ENCODE measurements at places on chromosomes 6 and 20. TPM values are rescaled to one million over a fixed set of nuclear protein-coding genes. Genes with fewer than 3 reads are reported as not detected.

DNA sequence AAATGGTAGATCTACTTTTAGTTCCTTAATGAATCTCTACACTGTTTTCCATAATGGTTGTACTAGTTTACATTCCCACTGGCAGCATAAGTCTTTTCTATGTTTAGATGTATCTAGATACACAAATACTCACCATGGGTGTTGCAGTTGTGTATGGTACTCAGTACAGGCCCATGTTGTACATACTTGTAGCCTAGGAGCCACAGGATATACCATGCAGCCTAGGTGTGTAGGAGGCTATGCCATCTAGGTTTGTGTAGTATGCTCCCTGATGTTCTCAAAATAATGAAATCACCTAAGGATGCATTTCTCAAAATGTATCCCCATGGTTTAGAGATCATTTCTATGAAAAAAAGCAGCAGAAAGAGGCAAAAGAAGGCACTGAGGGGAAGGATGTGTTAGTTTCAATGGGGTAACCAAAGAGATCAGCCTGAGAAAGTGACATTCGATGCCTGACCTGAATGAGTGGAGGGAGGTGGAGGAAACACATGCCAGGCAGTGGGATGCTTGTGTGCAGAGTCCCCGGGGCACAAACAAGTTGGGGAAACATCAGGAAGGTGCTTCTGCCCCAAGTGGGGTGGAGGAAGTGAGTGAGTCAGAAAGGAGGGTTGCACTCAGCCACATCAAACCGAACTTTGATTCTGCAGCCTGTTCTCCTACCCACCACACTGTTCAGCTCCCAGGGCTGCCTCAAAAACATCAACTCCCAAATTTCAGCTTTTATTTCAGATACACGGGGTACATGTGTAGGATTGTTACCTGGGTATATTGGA, 191.2 kb downstream of the ZNF217 start:
- peaks cover 6% of the 10 kb centered on the region for H3K36me3 ChIP-seq
- H3K27me3 ChIP-seq, result no peaks in the 10 kb centered on the region
- H3K4me1 ChIP-seq, result no peaks in the 10 kb centered on the region
- no peak overlapping the region for H3K27ac ChIP-seq
- DNase-seq, result no peak
- H3K4me3 ChIP-seq, result no peak overlapping the region

- no peak overlapping the region for H3K4me3 ChIP-seq
- no peak overlapping the region for H3K27ac ChIP-seq
- no peaks in the 10 kb centered on the region for H3K36me3 ChIP-seq
- DNase-seq, result no peak
Observed at GRCh38 chr20:571754-572441, 28.3 kb upstream of the CSNK2A1 start.

C20orf141 gene
- not detected for total RNA-seq

- H3K27ac ChIP-seq, result no peak overlapping the region
- no peaks in the 10 kb centered on the region for H3K36me3 ChIP-seq
- no peak overlapping the region for H3K4me3 ChIP-seq
- DNase-seq, result no peak
- H3K4me1 ChIP-seq, result no peaks in the 10 kb centered on the region
Observed at GRCh38 chr6:165615636-165616035, 47.4 kb downstream of the PDE10A start.

PRL gene
- not detected for total RNA-seq

- H3K4me1 ChIP-seq, result peaks cover 28% of the 10 kb centered on the region
- no peak overlapping the region for H3K27ac ChIP-seq
- no peak for DNase-seq
- peaks cover 97% of the 10 kb centered on the region for H3K36me3 ChIP-seq
- no peaks in the 10 kb centered on the region for H3K27me3 ChIP-seq
Observed at GRCh38 chr6:36609582-36609981, 15.4 kb downstream of the SRSF3 start.
